Type B pancreatic cell (in vitro differentiated cells): ENCODE measurements at places on chromosomes 2 and 18.

DNA sequence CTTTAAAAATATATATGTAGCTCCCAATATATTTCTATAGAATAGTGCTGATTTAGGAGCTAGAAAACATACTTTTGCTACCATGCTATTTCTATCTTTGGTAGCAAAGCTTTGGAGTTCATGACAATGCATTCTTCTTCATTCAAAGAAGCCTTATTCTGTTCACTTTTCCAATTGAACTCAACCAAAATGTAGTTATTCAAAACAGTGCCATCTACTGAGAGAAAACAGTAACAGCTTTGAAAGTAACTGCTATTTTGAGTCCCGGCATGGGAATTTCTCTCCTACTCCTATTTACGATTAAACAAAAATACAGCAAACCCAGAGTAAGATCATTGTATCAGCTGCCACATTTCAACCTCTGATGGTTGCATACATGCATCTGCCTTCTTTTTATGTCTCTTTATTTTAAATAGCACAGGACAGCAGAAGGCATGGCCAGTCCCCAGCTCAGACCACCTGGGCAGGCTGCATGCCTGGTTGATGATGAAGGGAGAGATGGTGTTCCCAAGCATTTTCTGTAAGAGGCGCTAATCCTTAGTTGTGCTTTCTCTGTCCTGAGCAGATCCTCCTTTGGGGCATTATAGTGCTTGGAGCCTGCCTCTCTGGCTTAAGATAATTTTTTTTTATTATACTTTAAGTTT, 69.7 kb upstream of the SULT1C3 start:
- H3K27me3 ChIP-seq: peaks cover 8% of the 10 kb centered on the region
- no peak overlapping the region for H3K27ac ChIP-seq
- no peak for DNase-seq
- no peak overlapping the region for H3K4me3 ChIP-seq
- H3K36me3 ChIP-seq: no peaks in the 10 kb centered on the region
- H3K4me1 ChIP-seq: no peaks in the 10 kb centered on the region

- no peaks in the 10 kb centered on the region for H3K4me1 ChIP-seq
- no peak overlapping the region for H3K4me3 ChIP-seq
- no peak overlapping the region for H3K27ac ChIP-seq
Measured at GRCh38 chr2:210762604-210763588, 206.5 kb downstream of the CPS1 start.

DNA sequence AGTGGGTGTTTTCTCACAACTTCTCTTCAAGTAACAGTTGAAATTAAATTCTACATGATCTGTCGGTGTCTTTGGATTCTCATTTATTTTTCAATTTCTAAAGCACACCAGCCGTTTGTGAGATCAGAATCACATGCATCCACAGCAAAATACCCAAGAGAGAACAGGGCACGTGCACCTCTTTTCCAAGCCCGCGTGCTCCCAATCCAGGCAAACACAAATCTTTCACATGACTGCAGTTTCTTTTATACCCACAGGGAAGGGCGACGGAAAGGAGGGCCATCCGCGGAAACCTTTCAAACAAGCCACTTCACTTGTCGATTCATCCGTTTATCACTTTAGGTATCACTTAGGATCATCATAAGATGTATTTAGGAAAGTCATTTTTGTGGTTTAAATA, 13.0 kb upstream of the DAPL1 start:
- DNase-seq: no peak
- H3K27me3 ChIP-seq: no peaks in the 10 kb centered on the region
- no peak overlapping the region for H3K27ac ChIP-seq
- H3K4me1 ChIP-seq: peaks cover 23% of the 10 kb centered on the region
- H3K36me3 ChIP-seq: no peaks in the 10 kb centered on the region

- DNase-seq: peak; percentile 76
- H3K36me3 ChIP-seq: no peaks in the 10 kb centered on the region
- H3K4me1 ChIP-seq: peaks cover 13% of the 10 kb centered on the region
- peak overlapping the region; percentile 99 for H3K4me3 ChIP-seq
- H3K27ac ChIP-seq: peak overlapping the region; percentile 96
Measured at GRCh38 chr2:157875641-157876065, 477 bp downstream of the ACVR1 start.
